ENCODE measurements at places on chromosomes 6 and 20. TPM values are rescaled to one million over a fixed set of nuclear protein-coding genes. Genes with fewer than 3 reads are reported as not detected.

FABP7 gene
- total RNA-seq, result 3.9 TPM

ENPP5 gene
- 8.7 TPM for total RNA-seq

SPAG4 gene
- 4.2 TPM for total RNA-seq

GRCh38 chr20:10137533-10137932, 81.1 kb upstream of the SNAP25 start:
- no peak for DNase-seq

DNA sequence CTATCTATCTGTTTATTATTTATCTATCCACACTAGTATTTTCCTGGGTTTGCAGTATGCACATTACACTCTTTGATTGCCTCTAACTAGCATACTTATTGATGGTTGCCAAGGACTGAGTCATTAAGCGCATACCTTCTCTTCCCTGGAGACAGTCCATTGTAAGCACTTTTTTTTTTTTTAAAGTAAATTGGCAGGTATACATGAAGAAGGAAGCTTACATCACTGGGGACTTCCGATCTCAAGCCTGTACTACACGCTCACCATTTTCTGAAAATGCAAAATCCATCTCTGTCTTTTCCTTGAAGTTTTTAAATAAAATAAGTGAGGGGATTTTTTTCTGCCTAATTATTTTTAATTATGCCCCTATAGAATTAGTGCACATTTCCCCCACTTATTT, 63.5 kb downstream of the HMGN3 start:
- DNase-seq, result no peak

- DNase-seq, result no peak
Observed at GRCh38 chr6:44829836-44830235, 442.3 kb downstream of the CDC5L start.

DNA sequence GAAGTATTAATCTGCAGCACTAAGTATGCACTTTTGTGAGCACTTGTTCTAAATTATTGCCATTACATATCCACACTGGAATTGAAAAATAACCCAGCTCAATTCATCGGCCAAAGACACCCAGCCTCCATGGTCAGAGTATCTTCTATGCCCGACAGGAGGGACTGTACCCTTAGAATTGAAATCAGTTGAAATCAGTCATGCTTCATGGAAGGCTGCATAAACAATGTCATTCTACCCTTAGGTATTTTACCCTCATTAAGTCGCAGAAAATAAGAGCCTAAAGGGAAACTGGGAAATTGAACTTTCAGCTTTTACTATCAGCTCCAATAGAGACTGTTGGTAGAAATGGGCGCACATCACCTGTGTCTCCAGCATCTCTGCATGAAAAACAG, 2.9 kb upstream of the RAMACL start:
- no peak for DNase-seq

CAP2 gene
- total RNA-seq, result 14.1 TPM

CALHM4 gene
- total RNA-seq, result not detected

Data from mesothelial cell of epicardium (in vitro differentiated cells).